ENCODE measurements at places on chromosomes 3 and 15.

GRCh38 chr3:175029828-175030227 lies 170.7 kb downstream of the NAALADL2 start:
- no peak for DNase-seq

DNA sequence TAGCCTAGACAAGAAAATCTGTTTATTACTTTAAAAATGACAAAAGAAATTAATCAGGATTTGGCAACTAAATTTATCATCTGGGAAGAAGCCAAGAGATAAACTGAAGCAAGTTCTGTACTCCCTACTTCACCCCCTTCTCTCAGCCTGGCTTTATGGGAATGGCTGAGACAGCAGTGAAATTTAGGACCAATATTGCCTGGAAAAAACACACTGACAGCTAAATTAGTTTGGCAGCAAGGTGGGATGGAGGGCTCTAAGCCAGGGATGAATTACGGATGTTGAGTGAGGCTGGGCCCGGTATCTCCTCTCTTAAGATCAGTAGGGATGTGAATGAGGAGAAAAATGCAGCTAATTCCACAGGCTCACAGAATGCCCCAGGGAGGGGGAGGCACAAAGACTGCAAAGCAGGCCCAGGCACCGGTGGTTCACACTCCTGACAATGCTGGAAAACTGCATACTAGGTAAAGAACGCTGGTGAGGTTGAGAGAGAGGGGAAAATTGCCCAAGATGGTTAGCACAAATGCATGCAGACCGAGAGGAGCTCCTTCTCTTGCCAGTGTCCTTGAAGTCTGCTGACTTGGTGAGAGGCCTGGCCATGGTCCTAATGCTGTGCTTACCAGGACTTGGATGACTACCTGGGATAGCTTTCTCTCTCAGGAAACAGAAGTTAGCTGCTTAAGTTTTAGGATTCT lies 89.0 kb downstream of the WDR76 start:
- no peak for DNase-seq

DNA sequence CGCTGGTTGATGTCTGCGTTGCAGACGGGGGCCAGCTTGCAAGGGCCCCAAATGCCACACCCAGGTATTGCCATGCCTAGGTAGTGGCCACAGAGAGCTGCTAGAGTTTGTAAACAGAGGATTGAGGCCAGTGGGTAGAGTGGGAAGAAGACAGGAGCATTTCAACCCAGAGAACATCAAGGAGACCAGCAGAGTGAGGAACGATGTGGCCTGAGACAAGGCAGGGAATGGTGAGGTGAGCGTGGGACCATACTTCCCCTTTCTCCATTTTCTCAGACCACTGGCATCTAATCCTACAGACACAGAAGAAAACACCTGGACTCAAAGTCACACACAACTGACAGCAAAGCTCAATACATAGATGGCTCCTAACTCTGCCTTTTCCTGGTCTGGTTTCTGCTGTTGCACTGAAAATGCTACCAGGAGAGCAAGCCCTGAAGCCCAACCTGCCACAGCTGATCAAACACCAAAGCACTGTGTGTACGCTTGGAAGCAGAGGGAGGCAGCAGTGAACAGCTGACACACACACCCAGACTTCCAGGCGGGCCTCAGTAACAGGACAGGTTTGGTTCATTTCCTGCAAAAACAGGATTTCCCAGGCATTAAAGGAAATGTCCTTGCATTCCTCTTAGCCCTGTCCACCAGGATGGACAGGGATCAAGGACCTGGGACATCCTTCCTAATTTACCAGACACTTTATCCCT lies 1.6 kb downstream of the FAM174B start:
- DNase-seq, result no peak

- no peak for DNase-seq
Measured at GRCh38 chr3:84573962-84574361, 384.8 kb upstream of the CADM2 start.

DNA sequence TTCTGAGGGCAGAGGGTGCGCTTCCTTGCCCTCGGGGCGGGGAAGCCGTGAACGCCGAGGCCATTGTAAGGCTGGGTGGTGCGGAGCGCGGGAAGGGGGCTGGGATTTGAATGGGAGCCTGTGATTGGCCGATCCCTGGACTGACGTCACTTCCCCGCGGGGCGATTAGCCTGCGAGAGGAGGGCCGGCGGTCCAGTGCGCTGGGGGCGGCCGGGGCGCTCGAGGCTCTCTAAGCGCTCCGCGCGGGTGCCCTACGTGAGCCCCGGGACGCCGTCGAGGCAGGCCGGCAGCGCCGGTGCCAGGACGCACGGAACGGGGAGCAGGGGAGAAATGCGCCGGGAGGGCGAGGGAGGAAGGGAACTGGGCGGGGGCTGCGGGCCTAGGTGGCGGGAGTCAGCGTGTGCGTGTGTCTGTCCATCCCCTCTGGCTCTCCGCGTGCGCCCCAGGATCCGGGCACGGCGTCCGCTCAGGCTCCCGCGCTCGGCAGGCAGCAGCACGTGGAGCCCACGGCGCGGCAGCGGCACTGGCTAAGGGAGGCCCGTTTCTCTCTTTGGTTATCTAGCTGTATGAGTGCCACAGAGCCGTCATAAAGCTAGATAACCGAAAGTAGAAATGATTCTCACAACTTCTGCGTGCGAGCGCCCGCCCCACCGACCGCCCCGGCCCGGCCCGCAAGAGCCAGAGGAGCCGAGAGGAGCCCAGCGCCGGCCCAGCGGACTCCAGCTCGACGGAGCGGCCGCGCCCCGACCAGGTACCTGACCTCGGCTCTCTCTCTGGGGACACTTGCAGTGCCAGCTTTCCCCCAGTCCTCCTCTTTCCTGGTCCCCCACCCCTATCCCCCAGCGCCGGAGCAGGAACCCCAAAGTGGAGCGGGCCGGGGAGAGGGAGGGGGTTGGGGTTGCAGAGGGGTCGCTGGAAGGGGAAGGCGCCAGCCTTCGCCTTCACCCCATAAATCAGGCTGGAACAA lies 33.1 kb upstream of the POLG start:
- DNase-seq, result no peak

GRCh38 chr3:193742628-193743027 lies 149.6 kb downstream of the OPA1 start:
- no peak for DNase-seq

- no peak for DNase-seq
Measured at GRCh38 chr15:79673416-79674123, 223.2 kb downstream of the MTHFS start.

GRCh38 chr3:142056656-142057330 lies 92.6 kb downstream of the TFDP2 start:
- no peak for DNase-seq

DNA sequence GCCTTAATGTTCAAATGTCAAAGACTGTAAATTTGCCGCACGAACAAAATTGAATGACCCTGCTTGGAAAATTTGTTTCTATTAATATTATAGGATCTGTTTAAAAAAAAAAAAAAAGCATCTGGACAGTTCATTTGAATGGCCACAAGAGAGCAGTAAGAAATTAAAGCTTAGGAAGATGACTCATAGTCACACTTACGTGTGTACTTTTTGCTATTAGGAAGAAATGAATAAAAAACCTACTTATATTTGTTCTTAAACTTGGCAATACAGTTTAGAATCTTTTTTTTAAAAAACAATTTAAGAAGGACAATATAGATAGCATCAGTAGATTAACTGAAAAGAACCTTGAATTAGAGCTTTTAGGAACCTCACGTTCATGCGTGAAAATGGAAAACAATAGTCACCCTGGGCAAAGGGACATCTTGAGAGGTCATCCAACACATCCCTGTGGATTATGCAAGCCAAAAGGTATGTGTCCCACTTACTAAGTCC lies 621.8 kb downstream of the MECOM start:
- no peak for DNase-seq

GRCh38 chr15:67372986-67373675 lies 118.5 kb downstream of the IQCH start:
- no peak for DNase-seq

DNA sequence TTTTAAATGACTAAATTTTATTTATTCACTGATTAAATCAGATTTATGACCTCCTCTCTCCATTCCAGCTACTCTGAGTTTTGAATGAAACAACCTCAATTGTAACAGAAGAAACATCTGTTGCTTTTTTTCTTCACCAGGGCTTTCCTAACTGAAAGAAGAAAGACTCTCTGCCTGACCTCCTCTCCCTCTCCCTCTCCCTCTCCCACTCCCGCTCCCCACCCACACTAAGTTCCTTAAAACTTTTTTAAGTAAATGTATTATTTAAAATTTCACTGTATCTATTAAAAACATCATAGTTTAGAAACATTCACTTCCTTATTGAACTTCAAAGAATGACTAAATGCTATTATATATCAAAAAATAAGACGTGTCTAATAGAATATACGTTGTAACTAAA lies 122.0 kb downstream of the TFDP2 start:
- no peak for DNase-seq

DNA sequence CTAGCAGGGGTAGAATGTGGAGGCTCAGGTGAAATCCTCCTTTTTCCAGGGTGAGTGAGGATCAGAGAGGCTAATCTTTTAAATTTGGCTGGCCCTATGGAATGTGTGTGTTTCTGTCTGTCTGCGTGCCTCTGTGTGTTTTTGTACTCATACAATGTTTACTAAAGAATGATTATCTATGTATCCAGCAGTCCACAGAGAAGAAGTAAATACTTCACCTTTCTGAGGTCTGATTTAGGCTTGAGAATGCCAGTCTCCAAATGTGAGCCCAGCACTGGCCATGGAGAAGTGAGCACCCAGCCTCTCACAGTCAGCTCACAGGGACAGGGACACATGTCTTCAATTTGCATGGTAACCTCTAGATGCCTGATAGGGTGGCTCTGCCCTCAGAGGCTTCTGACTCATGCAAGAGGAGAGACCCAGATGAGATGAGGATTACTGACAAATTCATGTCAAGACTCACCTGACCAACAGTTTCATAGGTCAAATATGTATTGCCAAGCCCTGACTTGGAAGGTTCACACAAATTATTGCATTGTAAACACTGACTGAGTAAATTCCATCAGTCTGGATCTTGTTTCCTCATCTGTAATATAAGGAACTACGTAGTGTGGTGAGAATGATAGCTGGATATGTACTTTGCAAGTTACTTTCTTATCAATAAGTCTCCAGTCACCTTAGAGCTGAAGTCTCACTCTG lies 31.0 kb downstream of the ENTPD3 start:
- DNase-seq, result no peak

- DNase-seq, result no peak
Measured at GRCh38 chr3:58566398-58567250, 10.6 kb downstream of the FAM107A start.

DNA sequence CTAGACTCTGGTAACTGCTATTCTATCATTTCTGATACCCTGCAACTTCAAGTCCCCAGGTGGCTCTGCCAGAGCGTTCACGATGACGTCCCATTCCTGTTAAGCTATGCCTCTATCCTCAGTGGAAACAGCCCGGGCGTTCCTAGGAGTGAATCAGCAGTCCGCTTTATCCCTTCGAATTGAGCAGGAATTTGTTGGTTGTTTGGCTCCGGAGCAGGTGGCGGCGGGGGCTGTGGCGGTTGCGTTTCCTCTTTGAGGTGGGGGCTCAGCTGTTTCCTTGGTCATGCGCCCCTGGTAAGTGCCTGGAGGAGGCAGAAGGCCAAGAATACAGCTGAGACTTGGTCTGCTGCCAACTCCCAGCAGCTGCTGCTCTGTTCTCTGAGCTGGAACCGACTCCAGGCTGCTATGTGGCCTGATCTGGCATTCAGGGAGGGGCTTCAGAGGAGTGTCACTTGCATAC lies 25.2 kb downstream of the ARPP21 start:
- no peak for DNase-seq

GRCh38 chr3:177824190-177824786 lies 627.0 kb upstream of the TBL1XR1 start:
- no peak for DNase-seq

GRCh38 chr3:158451405-158452055 lies 119.5 kb upstream of the MLF1 start:
- DNase-seq, result no peak

GRCh38 chr3:24956613-24957012 lies 462.0 kb upstream of the THRB start:
- no peak for DNase-seq

DNA sequence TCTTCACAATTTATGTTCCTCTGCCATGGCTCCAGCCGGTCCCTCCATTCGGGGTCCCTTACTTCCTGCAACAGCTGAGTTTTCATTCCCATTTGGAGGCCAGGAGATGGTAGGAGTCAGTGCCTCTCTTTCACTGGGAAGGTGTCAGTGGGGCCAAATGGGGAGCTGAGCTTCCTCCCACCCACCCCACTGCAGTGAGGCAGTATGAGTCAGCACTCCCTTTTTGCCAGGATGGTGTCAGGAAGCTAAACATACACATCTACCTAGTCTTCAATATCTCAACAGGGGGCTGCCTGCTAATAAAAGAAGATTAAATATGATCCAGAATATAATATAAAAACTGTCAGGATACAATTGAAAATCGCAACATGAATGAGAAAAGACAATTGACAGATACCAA lies 12.7 kb upstream of the ACTC1 start:
- DNase-seq, result no peak

GRCh38 chr15:85337425-85338074 lies 42.9 kb upstream of the AKAP13 start:
- no peak for DNase-seq

- DNase-seq, result no peak
Measured at GRCh38 chr3:127607675-127608361, 9.6 kb downstream of the MCM2 start.

- DNase-seq, result no peak
Measured at GRCh38 chr15:64930019-64930652, 18.4 kb downstream of the ANKDD1A start.
